ENCODE measurements at places on chromosomes 2 and 18. TPM values are rescaled to one million over a fixed set of nuclear protein-coding genes. Genes with fewer than 3 reads are reported as not detected.

Gene LONRF2
- 1.1 TPM for total RNA-seq

DNA sequence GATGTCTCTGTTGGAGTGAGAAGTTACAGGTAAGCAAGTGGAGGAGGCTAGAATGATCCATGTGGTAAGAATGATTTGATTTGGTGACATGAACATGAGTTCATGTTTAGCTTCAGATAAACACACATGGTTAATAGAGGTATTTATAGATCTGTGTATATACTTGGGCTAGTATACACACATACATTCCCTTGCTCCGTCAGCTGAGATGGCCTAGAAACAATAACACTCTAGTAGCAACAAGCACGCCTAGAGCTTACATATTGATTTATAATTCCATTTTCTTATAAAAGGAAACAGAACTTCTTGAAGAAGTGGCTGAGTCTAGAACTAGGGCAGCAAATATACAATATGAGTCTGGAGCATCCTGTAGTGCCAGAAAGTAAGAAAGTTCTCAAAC, 223.0 kb downstream of the RND3 start:
- DNase-seq: no peak

GRCh38 chr18:68262690-68263294, 452.1 kb downstream of the TMX3 start:
- peak; percentile 88 for DNase-seq

- DNase-seq: no peak
Measured at GRCh38 chr2:130921164-130921476, 84.4 kb downstream of the ARHGEF4 start.

Gene CCDC178
- not detected for total RNA-seq

DNA sequence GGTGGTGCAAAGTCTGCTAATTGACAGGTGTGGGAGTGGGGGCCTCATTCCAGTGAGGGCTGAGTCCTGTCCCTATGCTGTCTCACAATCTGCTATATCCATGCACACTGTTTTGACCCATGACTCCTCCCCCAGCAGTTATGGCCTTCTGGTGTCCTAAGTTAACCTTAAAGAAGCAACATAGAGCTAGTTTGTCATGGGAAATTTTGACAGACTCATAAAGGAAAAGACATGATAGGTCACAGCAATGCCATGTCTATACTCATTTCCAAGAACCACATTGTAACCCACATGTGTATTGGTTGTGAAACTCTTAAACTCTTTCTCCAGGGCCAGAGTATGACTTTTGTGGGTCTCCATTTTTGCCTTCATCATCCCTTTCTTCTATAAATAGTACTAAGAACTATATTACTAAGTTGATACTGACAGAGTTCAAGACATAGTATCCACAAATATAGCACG, 78.2 kb upstream of the SLC1A4 start:
- no peak for DNase-seq

DNA sequence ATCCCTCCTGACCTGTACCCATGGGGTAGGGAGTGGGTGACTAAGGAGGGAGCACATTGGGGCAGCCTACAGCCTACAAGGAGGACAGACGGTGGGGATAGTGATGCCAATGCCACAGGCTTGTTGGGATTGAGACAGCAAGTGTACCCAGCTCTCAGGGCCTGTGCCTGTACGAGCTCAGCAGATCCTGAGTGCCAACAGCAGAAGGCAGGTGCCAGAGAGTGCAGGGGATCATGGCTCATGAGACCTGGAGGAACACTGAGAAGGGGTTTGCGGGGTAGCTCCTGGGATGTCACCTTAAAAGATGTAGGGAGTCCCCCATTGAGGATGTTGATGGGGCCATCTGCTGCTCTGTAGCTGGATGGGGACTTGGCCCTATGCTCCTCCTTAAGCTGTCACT, 10.3 kb upstream of the SNED1 start:
- DNase-seq: no peak

- no peak for DNase-seq
Measured at GRCh38 chr18:55997151-55997561, 409.2 kb upstream of the TCF4 start.

Gene RMND5A
- 23.4 TPM for total RNA-seq

Gene L3MBTL4
- total RNA-seq: 0.63 TPM

DNA sequence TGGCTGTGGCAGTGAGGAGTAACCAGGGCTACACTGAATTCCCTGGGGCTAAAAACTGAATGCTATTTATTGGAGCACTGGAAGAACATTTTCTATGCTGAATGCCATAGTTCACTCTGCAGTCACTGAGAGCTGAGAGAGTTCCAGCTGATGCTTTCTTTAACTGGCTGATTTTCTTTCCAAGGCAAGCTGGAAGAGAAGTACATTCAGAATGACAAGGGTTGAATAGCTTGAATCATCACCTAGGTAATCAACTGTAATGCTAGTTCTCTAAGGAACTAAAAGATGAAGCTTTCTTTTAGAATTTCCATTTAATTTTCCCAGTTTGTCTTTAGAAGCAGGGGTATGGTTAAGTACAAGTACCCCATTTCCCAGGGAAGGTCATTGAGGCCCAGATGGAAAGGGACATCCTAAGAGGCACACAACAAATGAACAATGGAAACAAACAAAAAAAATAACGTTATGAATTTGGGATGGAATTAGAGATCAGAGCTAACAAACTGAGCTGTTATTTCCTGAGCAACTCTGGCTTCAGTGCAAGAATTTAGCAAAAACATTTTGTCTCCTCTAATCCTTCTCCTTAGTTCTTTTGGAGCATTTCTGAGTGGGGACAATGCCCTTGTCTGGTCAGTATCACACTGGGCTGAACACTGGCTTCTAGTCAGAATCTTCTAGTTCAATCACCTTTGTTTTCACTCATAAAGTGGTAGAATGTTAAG, 132.8 kb upstream of the REG3A start:
- no peak for DNase-seq

Gene REG3G
- total RNA-seq: not detected

Gene UGGT1
- 63.8 TPM for total RNA-seq

All from PC-3 (cell line).